Non-pigmented ciliary epithelial cell (primary cell): ENCODE measurements at places on chromosomes 13 and 19.

- no peak for DNase-seq
Observed at GRCh38 chr13:110797230-110797877, 83.9 kb downstream of the ING1 start.

- no peak for DNase-seq
Observed at GRCh38 chr13:110023729-110024644, 237.6 kb upstream of the IRS2 start.

- DNase-seq, result no peak
Observed at GRCh38 chr19:1865172-1866010, 2.0 kb upstream of the KLF16 start.

GRCh38 chr13:113584870-113585671, 518 bp downstream of the TFDP1 start:
- DNase-seq, result no peak

GRCh38 chr13:106287351-106287750, 248.1 kb downstream of the EFNB2 start:
- no peak for DNase-seq

DNA sequence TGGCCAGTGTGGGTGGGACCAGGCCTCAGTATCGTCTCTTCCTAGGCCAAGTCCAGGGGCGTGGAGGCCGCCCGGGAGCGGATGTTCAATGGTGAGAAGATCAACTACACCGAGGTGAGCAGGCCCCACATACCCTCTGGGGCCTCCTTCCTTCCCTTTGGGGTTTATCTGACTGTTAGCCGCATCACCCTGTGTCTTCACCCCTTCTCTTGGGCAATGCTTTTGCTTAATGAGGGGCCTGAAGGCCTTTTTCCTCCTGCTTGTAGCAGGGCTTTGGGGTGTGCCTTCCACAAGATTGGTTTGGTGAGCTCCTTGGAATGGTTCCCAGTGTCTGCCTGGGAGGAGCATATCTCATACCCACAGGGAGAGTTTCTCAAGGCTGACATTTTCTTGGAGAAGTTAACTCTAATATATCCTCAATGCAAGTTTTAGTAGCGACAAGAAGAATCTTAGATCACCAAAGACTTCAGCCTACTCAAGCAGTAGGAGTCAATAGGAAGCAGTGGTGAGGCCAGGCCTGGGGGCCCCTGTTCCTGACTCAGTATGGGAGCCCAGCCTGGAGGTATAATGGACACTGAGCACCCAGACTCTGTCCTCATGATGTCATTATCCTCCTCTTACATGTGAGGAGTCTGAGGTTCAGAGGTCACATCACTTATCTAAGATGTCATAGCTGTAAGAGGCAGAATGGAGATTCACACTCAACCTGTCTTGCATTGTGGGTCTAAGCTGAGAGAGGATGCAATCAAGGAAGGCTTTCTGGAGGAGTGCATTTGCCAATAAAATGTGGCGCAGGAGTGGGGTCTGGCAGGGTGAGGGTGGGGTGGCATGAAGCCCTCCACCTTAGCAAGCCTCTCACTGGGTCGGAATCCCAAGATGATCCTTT, 2.0 kb downstream of the GPI start:
- DNase-seq, result no peak

- no peak for DNase-seq
Observed at GRCh38 chr19:29491491-29491890, 34.3 kb upstream of the VSTM2B start.

DNA sequence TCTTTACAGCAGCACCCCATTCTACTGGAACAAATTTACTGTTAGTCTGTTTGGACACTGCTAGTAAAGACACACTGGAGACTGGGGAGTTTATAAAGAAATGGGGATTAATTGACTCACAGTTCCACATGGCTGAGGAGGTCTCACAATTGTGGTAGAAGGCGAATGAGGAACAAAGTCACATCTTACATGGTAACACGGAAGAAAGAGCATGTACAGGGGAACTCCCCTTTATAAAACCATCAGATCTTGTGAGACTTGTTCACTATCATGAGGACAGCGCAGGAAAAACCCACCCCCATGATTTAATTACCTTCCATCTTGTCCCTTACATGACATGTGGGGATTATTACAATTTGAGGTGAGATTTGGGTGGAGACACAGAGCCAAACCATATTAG, 1204.2 kb downstream of the SLITRK1 start:
- DNase-seq, result no peak

DNA sequence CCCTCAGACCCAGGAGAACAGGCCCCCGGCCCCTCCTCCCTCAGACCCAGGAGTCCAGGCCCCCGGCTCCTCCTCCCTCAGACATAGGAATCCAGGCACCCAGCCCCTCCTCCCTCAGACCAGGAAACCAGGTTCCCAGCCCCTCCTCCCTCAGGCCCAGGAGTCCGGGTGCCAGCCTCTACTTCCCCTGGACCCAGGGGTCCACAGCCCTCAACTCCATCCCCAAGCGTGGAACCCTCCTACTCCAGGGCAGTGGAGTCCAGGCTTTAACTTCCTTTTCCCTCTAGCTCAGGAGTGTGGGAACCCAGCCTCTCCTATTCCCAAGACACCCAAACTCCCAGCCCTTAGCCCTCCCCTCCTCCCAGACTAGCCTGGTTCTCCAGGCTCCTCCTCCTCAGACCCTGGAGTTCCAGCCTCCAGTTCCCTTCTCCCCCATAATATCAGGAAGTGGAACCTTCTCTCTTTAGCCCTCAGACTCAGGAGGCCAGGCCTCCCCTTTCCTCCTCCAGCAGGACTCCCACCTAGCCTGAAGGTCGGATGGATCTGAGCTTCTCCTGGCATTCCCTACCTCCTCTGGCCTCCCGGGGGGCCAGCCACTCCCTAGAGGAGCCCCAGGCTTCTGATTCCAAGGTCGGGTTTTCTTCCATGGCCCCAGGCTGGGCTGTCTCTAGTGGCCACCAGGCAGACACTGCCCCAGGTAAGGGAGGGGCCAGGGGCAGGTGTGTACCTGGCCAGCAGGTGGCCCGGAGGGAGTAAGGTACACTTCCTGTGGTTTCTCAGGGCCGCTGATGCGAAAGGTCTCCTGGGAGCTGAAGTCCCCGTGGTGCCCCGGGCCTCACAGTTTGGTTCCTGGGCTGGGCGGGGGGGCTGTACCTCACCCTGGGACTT, at the start of gene TMC4:
TSS of gene TMC4 (minus strand) at position 690 of the 888 bp plus-strand sequence. CDS start at position 647, 43 bp downstream.
- DNase-seq, result no peak

GRCh38 chr13:91249861-91250260, 97.6 kb upstream of the MIR17HG start:
- no peak for DNase-seq

GRCh38 chr19:41449079-41449864, 6.3 kb downstream of the ERICH4 start:
- no peak for DNase-seq

DNA sequence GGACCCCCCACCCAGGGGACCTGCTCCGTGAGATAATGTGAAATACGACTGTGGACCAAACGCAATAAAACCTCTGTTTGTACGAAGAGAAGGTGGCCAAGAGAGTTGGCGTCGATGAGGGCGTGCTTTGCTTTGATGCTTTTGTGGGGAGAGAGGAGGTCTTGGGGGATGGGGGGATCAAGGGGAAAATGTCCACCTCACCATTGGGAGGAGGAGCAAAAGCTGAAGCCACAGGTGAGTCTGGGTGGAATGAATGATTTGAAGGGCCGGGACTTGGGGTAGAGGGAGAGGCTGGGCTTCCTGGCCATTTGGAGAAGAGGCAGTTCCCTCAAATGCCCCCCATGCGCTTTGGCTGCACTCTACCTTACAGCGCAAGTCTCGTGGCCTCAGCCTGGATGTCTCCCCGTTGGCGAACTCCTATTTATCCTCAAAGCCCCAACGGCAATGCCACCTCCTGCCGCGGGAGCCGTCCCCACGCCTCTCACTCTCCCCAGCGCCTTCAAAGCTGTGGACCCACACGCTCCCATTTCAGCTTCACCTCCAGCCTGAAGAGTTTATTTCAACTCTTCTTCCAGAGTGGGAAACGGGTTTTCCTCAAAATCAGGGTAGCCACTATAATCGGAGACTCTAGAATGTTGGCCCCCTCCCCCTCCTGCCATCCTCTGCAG, 795 bp upstream of the ABCA7 start:
- DNase-seq, result no peak

DNA sequence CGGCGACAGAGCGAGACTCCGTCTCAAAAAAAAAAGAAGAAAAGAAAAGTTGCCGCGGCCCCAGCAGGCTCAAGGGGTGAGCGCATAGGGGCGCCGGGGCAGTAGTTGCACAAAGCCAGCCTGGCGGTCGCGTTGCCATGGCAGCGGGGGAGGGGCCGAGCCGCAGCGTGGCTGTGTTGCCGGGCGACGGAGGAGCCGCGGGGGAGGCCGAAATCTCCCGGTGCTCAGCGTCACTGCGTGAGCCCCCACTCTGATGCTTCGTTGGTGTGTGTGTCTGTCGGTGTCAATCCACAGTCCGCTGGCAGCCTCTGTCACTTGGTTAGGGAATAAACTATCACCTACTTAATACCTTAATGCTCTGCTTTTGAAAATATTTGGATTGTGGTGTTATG, 82.9 kb upstream of the C1QTNF9B start:
- DNase-seq, result no peak

DNA sequence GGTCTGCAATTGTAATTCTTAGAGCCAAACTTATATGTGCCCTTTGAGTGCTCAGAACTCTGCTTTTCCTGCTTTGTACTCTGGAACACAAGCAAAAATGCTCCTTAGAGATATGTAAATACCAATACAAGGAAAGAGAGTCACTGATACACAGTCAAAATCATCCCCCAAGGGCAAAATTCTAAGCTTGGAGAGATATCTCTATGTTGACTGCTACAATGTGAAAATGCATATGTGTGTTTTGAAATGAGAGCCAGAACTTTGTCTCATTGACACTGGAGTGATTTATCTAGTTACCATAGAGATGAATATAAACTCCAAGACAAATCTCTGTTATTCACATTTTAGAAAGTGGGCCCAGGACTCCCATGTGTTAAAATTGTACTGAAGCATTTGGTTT, 494.8 kb upstream of the SLITRK1 start:
- no peak for DNase-seq

DNA sequence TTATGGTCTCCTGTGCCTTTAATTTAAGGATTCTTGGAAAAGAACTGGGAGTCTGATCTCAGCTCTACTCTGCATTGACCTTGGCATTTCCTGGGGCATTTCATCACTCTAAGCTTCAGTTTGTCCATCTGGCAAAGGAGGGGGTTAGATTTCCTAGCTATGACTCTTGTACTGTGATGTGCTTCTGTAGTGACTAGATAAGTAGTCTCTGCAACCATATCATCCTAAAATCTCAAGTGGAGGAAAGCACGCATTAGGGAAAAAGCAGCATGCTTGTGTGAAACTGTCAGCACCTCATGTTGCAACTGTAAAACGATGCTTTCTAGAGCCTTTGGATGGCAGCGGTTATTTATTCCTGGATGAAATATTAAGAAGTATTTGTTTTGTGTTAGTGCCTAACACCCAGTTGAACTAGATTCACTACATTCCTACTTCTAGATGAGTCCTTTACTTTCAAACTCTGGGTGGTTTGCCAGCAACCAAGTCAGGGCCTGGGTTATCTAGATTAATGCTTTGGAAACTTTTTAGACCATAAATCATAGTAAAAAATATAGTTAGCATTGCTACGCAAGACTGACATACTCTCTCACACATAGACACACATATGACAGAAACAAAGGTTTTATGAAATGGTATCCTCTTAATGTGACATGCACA, 6.8 kb downstream of the WDFY2 start:
- DNase-seq, result no peak

- DNase-seq, result no peak
Observed at GRCh38 chr13:106105153-106105552, 430.3 kb downstream of the EFNB2 start.

- DNase-seq, result peak; percentile 64
Observed at GRCh38 chr13:109743706-109744453, 42.5 kb downstream of the IRS2 start.

- no peak for DNase-seq
Observed at GRCh38 chr19:4539693-4540581, at the start of gene LRG1. Gene LRG1 (minus strand): TSS chr19:4540036. CDS start chr19:4540013, 23 bp downstream.

DNA sequence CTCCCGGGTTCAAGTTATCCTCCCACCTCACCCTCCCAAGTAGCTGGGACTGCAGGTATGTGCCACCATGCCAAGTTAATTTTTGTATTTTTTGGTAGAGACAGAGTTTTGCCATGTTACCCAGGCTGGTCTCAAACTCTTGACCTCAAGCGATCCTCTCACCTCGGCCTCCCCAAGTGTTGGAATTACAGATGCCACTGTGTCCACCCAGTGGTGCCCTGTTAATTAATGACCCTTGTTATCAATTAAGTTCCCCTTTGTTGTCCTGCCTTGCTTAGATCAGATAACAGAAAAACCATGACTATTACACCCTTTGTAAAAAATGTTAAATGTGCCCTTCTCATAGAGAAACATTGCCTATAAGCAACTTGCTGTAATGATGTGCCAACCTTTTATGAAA, 34.4 kb upstream of the IGFL1 start:
- no peak for DNase-seq

- DNase-seq, result peak; percentile 26
Observed at GRCh38 chr13:78978381-78978998, 319.5 kb upstream of the OBI1 start.

- DNase-seq, result no peak
Observed at GRCh38 chr13:95628488-95628887, 16.0 kb downstream of the DZIP1 start.

- DNase-seq, result no peak
Observed at GRCh38 chr13:55528434-55528833, 1612.3 kb upstream of the PRR20A start.

- no peak for DNase-seq
Observed at GRCh38 chr13:28830580-28830979, 10.4 kb downstream of the MTUS2 start.

DNA sequence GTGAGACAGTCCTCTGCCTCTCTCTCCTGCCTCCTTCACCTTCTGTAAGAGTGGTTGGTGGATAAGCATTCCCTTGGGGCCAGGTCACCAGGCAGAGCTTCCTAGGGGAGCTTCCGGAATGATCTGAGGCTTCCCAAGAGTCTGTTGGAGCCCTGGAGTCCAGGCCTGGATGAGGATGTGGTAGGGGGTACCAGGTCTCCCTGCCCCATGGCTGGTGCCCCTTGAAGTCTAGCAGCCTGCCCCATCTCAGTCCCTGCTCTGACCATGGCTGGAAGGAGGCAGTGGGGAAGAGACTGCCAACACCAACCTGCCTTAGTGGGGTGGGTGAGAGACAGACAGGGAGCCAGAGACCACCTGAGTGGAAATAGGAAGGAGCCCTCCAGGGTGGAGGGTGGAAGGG, 1316.9 kb downstream of the UQCRFS1 start:
- no peak for DNase-seq

DNA sequence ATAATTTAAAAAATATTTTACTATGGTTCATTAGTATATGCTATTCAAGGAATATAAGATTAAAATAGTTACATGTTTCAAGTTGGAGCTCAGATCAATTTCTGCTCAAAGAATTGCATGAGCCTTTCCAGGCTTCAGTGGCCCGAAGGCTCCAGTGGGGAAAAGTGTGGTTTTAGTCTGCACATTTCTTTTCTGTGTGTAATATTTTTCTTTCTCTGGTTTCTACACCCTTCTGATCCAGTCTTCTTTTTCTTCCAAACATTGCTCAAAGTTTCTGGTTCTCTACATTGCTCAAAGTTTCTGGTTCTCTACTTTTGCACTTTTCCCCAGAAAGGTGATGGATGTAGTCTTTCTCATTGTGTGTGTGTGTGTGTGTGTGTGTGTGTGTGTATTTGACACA, 64.7 kb upstream of the OXGR1 start:
- DNase-seq, result no peak

GRCh38 chr19:12425236-12425887, 15.5 kb downstream of the ZNF443 start:
- no peak for DNase-seq
